Stimulated activated CD8-positive, alpha-beta memory T cell treated with anti-CD3 and anti-CD28 coated beads, Interleukin-7, amount 100 ng/mL, for 1 hour (primary cell): ENCODE measurements at places on chromosomes 2 and 18.

- no peak for DNase-seq
Observed at GRCh38 chr2:190149200-190149599, 86.7 kb upstream of the MSTN start.

DNA sequence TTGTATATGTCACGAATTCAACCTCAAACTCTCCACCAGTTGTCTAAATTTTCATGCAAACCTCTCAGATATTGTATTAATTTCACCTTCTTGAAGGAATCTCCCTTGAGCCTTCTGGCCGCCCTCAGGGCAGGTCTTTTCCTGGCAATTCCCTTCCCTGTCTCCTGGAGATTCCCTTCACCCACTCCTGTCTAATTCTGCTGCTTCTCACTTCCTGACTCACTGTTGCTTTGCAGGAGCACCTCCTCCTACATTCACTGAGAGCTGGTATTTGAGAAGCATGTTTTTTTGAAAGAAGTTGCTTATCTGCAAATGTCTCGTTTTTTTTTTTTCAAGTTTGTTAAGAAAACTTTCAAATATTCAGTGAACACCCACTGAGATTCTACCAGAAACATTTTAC is 79.9 kb upstream of the OTOS start:
- DNase-seq = no peak

DNA sequence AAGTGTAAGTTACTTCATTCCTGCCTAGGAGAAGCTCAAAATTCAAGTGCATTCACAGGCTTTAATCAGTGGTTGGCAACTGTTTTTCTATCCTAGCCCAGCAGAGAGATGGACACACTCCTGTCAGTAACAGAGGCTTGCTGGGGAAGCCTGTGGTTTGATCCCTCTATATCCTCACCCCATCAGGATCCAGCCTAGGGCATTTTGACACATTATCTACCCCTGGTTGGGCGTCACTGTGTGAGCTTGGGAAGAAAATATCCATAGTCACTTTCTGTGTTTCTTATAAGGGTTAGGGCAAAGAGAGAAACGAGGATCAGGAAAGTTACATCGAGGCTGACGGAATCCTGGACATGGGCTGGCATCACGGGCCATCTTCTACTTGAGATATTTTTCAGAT is 10.0 kb downstream of the NT5DC4 start:
- DNase-seq = no peak

DNA sequence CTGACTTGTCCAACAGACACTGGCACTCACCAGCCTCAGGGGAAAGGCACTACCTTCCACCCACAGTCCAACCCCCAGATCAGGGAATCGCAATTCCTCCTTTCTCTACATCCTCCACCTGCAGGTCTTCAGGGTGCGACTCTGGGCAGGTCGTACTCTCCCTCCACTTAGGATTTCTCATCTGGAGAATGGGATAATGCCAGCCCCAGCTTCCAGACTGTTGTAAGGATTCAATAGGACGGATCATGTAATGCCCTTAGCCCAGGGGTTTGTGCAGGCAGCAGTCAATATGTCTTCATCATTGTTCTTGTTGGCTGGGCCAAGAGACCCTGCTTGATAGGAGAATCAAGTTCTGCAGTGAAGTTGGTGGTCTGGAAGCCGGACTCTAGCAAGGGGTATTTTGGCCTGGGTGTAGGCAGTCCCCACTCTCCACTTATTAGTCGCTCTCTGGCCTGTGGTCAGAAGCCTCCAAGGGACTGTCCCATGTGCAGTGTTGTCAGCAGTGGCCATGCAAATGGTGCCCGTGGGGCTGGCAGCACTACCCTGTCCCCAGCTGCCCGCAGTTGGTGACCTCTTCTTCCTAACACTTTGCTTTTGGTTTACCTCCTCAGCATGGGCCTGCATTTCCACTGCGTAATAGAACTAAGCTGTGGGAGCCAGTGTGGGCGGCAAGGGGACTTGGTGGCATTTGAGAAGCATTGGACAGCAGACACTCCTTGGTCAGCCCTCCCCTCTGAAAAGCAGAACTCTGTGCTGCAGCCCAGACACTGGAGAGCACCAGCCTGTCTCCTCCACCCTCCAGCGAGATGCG is 172.4 kb upstream of the HS6ST1 start:
- DNase-seq = no peak

GRCh38 chr2:146537477-146537876 is 1307.4 kb upstream of the ACVR2A start:
- DNase-seq = no peak

DNA sequence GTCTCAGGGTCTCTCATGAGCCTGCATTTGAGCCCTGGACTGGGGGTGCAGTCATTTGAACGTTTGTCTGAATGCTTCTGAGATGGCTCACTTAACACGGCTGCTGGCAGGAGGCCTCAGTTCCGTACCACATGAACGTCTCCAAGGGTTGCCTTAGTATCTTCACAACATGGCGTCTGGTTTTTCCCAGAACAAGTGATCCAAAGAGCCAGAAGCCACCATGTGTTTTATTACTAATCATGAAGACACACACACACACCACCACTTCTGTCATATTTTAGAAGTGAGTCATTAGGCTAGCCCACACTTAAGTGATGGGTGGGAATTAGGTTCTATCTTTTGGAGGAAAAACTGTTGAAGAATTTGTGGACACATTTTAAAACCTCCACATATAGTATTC is 15.0 kb upstream of the MYO1B start:
- no peak for DNase-seq

DNA sequence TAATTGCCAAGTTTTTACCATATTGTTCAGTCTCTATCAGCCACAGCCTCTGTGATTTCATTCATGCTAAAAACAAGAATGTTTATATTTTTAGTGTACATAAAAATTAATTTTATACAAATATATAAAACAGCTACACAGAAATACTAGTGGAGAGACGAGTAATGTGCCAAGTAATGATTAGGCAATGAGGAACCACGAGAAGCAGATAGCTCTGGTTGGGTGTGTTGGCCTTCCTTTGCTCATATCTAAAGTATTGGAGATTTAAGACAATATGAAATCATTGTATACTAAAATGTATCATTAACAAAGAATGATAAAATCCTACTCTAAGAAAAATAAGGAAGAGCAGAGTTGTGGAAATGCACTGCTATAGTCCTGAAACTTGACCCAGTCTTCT is 326.7 kb downstream of the AGAP1 start:
- DNase-seq = no peak

DNA sequence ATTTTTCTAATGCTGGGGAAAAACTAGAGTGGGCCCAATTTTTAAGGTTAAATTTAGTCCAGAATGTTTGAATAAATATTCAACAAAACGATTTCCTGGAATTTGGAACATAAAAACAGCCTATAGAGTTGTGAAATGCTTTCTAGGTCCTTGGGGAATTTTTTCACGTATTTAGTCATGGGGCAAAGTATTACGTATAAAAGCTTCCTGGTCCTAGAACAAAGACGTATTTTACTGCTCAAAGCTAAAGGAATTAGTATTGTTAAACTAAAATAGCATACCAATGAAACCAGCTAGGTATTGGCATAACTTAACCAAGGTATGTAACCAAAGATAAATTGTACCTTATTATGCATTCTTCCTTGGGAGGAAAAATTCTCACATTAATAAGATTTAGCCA is 1.6 kb downstream of the SESTD1 start:
- DNase-seq = no peak

GRCh38 chr2:224969633-224970260 is 72.5 kb downstream of the DOCK10 start:
- DNase-seq = no peak

GRCh38 chr2:128369108-128369555 is 50.5 kb upstream of the HS6ST1 start:
- DNase-seq = no peak

GRCh38 chr2:19458427-19459003 is 100.1 kb upstream of the OSR1 start:
- DNase-seq = no peak

GRCh38 chr18:25350489-25351251 is 1.3 kb downstream of the ZNF521 start:
- no peak for DNase-seq

DNA sequence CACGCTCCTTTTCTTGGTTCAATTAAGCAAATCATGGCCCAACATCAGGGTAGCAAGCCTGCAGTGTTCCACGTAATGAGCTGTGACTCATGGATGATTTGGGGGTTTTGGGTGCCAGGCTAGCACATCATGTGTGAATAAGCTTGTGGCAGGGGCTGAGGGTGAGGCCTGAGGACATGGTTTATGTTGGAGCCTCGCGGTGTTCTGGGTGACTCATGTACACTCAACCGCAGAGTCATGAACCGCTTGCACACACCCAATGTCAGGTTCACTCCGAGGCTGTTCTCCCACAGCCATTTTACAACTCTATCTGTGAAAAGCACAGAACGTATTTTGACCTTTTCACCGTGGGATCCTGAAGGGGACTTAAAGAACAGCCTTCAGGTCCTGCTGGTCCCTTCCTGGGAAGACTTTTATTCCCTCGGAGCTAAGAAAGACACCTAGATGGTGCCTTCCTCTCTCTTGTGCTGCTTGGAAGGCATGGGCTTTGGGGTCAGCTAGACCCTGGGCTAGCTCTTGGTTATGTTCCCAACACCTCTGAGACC is 139.9 kb upstream of the ZEB2 start:
- DNase-seq = peak; percentile 19

- no peak for DNase-seq
Observed at GRCh38 chr2:128781585-128782385, 463.1 kb upstream of the HS6ST1 start.

GRCh38 chr2:74505448-74506246 is 1.8 kb downstream of the PCGF1 start:
- no peak for DNase-seq

- DNase-seq = no peak
Observed at GRCh38 chr2:118842661-118843482, 4.6 kb downstream of the EN1 start.

DNA sequence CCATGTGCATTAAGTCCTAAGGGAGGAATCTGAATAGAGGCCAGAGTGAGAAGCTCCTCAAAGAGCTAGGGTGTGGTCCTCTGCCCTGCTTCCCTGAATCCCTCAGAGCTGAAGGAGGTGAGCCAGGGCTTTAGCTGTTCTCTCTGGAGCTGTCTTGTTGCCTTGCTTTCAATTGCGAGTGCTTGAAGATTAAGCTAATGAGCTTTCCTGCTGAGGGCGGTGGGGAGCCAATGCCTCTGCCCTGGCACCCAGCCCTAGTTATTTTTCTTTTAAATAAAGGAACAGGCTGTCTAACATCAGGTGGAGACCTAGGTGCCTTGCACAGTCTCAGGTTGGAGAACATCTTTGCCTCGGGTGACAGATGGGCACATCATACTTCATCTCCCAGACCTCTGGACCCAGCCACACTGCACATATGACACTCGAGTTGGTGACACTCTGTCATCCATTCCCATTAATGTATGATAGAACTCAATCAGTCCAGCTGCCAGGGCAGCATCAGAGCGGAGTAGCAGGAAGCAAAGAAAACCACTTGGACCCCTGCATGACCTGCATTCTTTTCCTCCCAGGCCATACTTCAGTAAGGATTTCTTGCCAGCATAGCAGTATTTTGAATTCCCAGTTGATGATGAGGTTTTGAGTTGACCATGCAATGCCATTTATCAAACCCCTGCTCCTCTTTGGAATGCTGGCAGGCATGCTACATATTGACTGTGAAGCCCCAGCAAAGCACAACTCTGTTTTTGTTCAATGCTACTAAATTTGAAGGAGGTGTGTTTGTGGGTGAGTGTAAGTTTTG is 292.7 kb downstream of the RNF144A start:
- DNase-seq = no peak

- DNase-seq = no peak
Observed at GRCh38 chr2:239574054-239574433, 173.2 kb upstream of the HDAC4 start.
